ENCODE measurements at places on chromosomes 5 and 9.

DNA sequence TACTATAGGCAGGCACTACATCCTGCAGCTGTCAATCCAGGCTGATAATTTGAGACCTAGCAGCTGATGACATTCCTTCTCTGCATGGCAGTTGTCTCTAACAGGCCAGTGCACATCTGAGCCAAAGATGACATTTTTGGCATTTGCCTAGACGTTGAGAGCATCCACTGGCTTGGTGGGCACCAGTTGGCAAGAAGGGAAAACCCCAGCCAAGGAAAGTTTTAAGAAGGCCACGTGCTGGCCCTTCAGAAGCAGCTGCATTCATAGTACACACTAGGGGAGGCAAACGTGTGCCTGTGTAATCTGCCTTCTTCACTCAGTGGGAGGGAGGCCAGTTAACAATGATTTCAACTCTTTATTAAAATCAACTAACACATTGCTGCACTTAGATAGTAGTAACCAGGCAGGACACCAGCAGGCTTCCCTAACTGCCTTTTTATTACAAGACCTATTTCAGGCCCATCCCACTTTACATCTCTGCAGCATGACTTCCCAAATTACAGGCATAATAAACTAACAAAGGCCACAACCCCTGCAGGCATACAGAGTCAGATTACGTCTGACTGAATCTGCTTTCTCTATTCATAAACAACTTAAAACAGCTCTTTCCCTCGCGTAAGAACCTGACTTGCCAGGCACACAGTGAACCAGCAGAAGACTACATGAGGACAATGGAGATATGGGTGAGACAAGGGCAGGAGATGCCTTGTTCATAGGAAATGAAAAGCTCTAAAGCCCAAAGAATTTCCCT, 576.3 kb downstream of the PDE4D start:
- no peak for DNase-seq

GRCh38 chr9:88954066-88954465, 37.2 kb upstream of the S1PR3 start:
- no peak for DNase-seq

DNA sequence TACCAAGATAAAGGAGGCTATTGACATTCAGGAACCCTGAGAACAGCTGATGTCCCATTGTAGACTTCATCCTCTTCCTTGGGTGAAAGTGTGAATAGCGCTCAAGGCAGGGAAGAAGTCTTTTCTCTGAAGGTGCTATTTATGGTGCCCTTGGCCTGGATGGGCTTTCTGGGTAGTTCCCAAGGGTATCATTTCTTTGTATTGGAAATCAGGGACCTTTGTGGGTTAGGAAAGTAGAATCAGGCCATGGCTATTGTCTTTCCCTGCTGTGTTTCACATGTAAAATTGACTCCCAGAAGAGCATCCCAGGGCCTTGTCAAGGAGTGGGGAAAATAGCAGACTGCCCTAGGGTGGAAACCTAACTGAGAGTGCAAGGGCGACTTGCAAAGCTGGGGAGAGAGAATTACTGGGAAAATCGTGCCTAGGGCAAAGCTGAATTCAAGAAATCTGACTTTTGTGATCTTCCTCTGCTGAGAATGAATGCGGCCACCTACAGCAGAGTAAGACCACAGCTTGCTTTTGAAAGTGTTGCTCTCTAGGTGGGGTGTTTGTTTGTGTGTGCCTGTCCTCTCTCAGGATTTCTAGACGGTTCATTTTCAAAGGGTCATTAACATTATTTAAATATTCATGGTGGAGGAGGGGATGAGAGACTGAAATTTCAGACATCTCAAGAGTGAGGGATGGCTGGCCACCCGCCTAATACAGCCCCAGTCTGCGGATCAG, 160.6 kb downstream of the C9orf152 start:
- no peak for DNase-seq

DNA sequence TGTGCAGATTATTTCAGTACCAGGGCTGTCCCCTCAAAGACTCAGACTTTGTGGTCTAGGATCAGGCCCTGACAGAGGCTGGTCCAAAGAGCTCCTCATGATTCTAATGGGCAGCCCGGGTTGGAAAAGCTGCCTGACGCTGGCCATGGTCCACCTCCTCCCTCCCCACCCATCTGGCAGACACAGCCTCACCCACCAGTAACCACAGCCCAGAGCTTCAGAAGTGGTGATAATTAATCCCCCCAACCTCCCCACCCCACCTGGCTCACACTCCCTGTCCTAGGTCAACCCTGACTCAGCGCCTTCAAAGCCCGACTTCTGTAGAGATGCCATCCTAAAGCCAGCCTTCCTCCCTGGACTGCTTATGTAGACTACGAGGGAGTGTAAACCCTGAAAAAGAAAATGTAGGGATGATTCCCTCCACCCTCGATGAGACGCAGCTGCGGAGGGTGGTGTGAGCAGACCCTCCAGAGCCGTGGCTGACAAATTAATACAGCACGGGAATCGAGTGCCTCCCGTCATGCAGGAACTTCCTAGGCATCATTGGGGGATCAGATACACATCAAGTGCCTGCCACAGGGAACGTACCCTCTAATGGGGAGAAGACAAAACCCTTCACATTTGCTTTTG, 7.0 kb downstream of the UBE2QL1 start:
- DNase-seq = no peak

GRCh38 chr9:131722255-131722654, 17.6 kb downstream of the RAPGEF1 start:
- DNase-seq = no peak

- DNase-seq = peak; percentile 58
Measured at GRCh38 chr9:12813960-12814876, 39.4 kb downstream of the LURAP1L start.

- no peak for DNase-seq
Measured at GRCh38 chr9:8027351-8027750, 227.8 kb upstream of the DMAC1 start.

DNA sequence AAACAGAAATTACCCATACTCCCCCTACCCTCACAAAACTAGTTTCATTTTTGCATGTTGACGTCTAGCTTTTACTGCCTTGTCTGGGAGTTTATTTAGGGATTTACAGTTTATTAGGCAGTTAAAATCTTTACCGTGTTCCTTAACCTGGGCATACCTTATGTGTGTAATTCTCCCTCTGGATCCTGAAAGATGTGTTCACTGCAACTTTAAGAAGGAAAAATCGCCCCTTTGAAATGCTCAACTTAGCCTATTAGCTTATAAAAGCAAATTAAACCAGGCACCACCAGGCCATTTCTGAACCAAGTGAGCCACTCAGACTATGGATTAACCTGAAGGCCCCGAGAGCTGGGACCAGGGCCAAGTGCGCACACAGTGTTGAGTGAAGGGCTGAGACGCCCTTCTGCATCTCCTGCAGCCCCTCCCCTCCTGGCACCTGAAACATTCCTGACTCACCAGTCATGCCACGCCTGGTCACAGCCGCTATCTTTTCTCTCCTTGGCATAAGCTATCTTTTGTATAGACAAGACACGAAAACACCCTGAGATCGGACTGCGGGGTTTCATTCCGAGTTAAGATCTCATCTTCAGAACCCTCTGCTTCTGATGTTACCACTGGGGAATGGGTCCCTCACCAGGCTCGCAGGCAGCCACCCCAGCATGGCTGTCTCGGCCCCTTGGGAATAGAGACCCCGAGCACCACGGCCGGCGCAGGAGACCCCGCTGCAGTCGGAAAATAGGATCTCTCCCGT, 111.9 kb downstream of the ROR2 start:
- peak; percentile 85 for DNase-seq

GRCh38 chr9:124263213-124263612, 5.5 kb downstream of the NEK6 start:
- no peak for DNase-seq

GRCh38 chr9:90064971-90065370, 460.2 kb downstream of the GADD45G start:
- DNase-seq = no peak

DNA sequence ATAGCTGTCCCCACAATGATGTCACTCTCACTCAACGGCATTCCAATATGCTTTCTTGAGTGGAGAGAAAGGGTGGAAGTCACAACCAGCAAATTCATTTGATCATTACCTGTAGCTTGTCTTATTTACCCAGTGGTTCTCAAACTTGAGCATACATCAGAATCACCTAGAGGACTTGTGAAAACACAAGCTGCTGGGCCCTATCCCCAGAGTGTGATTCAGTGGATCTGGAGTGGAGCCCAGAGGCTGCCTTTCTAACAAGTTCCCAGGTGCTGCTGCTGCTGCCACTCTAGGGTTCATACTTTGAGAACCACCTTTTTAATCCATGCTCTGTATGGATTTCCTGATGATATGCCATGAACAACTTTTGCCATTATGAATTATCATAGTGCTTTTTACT, 94.7 kb downstream of the KLHL3 start:
- DNase-seq = no peak

All from stomach (tissue), 19 donors.